ENCODE measurements at places on chromosomes 4 and X.
A peak's percentile ranks its signal among the peaks of the same experiment; 100 is the strongest.

DNA sequence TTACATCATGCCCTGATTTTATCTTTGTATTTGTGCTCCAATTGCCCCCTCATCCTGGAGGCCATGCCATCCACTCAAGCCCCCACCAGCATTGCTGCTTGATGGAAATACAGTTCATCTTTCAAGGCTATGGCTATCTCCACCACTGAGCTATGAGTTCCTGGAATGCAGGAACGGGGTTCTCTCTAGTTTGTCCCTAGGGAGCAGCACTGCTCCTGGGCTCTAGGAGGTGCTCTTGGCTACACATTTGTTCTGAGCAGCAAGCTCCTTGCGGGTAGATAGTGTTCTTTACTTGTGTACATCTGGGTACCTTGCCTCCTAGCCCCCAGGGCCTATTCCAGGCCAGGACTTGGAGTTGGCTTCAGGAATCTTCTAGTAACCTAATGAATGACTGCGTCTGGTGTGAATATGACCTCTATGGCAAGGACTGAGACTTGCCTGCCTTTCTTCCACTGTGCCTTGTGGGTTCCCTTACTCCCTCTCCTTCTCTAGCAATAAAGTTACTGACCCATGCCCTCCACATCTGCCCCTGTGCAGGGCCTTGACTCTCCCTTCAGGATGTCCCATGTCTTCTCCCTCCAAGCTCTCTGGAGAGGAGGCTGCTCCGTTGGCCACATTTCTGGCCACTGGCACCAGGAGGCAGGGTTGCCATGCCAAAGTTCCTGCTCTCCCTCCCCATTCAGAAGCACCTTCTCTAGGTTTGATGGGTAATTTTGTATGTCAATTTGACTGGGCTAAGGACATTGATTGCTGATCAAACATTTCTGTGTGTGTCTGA is 7.6 kb downstream of the CITED1 start:
- no peak for DNase-seq

DNA sequence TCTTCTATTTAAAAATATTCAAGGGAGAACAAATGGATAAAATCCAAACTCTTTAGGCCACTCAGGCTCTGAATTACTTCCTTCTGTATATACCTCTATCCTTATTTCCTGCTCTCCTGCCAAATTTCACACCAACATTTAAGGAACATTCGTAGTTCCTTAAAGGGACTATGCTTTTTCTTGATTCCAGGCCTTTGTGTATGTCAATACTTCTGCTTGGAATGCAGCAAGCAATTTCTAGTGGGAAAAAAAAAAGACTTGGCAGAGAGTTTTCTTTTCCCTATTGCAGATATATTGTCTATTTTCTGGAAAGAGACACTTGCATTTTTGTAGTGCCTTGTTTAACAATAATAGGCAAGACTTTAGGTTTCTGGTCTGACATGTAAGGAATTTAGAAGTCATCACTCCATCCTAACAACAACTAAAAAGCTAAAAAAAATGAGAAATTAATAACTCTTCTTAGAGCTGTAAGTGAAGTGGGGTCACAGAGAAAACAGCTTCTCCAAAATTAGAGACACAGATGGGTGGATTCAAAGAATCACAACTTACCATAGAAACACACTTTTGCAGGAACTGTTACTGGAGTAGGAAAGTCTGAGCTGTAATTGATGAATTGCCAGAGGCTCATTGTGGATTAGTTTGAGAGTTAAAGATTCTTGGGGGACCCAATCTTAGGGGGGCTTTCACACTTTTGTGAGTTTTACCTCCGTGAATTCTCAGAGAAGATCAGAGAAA is 2.1 kb upstream of the ADH5 start:
- no peak for DNase-seq

- no peak for DNase-seq
Observed at GRCh38 chrX:72057331-72057730, 74.4 kb downstream of the RTL5 start.

GRCh38 chr4:5976921-5977320 is 41.3 kb downstream of the C4orf50 start:
- no peak for DNase-seq

GRCh38 chr4:8043596-8043995 is 103.9 kb upstream of the AFAP1 start:
- DNase-seq: no peak

GRCh38 chr4:88008743-88009171 is 1.3 kb downstream of the PKD2 start:
- no peak for DNase-seq

DNA sequence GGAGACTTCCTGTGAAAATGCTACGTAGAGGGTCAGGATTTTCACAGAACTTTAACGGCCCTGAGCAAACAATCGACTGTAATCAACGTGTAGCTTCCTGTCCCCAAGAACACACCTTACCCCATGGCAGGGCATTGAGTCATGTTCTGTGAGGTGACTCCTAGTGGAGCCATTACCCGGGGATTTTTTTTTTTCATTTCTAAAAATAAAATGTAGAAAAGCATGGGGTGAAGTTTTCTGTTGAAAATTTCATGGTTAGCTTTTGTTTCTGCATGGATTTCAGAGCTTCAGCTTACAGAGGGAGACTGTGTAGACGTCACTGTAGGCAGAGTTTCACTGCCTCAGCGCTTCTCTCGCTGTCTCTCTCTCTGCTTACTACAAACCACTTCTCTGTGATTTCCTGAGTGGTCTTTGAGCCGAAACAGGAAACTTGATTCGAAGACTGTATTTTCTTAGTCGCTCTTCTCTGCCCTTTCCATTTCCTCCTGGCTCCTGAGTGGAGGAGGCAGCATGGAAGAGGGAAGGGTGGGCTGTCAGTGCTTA is 111.7 kb downstream of the NFKB1 start:
- peak; percentile 53 for DNase-seq

DNA sequence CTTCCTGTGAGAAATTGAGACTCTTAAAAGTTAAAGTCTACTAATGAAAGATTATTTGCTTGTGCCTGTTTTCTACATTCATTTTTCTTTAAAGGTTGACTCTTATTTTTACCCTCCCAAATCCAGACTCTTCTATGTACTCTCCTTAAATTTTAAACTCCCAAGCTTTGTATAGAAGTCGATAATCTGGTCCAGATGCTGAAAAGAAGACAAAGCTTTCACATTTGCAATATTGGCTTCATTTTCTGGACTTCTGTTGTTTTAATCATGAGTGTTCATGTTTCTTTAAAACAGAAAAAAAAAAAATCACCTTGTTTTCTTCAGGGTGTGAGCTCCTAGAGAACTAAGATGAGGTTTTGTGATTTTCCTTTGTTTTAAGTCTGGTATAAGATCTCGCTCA is 53.2 kb upstream of the TBC1D14 start:
- no peak for DNase-seq

DNA sequence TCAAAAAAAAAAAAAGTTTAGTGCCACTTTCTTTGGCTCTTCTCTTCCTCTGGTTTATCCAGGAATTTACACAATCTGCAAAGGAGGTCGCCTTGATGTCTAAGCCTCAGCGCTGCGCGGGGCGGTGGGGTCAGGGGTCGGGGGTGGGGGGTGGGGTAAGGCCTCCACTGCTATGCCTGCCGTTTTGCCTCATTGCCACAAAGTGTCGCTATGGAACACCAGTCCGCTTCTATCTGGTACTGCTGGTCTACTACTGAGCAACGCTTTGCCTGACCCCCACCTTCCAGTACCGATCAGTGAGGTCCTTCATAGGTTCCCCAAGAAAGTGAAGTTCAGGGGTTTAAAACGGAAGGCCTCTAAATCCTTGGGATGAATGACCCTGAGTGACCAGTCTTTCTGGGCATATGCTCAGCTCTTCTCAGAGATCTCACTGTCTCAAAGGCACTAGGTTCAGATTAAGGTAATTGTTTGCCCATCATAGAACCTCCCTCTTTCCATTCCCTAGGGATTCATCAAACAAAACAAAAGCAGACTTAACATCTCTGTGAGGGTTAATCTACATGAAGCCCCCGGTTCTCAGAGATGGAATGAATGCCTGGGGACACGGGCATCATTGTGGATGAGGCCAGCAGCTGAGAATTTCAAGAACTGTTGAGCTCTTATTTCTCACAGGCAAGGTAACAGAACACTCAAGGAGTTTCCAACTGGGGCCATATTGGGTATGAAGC is 16.9 kb upstream of the TSR2 start:
- no peak for DNase-seq
